ENCODE measurements at places on chromosomes 6 and 20.

GRCh38 chr6:81820980-81821379 is 68.5 kb upstream of the TENT5A start:
- no peak for DNase-seq

DNA sequence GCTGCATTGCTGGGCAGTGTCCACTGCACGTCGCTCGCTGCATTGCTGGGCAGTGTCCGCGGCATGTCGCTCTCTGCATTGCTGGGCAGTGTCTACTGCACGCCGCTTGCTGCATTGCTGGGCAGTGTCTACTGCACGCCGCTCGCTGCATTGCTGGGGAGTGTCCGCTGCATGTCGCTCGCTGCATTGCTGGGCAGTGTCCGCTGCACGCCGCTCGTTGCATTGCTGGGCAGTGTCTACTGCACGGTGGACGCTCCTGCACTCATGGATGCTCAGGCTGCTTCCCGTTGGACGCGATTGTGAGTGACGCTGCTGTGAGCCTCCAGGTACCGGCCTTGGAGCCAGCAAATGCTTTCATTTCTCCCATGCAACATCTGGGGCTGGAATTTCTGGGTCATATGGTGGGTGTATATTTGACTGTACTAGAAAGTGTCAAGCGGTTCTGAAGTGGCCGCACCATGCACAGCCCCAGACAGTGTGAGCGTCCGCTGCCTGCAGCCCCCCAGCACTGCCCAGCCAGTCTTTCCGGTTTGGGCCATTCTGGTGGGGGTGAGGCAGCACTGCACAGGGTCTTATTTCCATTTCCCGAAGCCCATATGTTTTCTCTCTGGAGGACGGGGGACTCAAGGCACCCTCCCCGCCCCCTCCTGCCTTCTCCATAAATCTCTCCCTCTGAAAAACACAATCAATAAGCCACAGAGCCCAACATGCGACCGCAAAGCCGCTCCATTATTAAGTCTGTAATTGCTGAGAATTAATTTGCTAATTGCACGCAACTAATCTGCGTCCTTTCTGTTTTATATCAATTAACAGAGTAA is 97.4 kb downstream of the YTHDF1 start:
- DNase-seq = no peak

DNA sequence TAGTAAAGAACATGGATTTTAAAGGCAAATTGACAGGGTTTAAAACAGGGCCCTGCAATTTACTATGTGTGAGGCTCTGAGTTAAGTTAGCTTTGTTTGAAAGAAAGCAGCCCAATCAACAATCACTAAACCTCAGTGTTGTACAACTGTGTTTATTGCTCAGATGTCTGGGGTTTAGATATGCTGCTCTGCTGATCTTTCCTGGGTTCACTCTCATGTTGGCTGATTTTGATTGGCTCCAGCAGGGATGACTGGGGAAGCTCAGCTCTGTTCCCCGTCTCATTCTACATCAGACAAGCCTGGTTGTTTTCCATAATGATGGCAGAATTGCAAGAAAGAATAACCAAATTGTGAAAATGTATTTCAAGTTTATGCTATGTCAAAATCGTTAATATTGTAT is 10.9 kb downstream of the C6orf58 start:
- DNase-seq = no peak

- DNase-seq = no peak
Measured at GRCh38 chr6:53986165-53986720, 125.0 kb upstream of the MLIP start.

DNA sequence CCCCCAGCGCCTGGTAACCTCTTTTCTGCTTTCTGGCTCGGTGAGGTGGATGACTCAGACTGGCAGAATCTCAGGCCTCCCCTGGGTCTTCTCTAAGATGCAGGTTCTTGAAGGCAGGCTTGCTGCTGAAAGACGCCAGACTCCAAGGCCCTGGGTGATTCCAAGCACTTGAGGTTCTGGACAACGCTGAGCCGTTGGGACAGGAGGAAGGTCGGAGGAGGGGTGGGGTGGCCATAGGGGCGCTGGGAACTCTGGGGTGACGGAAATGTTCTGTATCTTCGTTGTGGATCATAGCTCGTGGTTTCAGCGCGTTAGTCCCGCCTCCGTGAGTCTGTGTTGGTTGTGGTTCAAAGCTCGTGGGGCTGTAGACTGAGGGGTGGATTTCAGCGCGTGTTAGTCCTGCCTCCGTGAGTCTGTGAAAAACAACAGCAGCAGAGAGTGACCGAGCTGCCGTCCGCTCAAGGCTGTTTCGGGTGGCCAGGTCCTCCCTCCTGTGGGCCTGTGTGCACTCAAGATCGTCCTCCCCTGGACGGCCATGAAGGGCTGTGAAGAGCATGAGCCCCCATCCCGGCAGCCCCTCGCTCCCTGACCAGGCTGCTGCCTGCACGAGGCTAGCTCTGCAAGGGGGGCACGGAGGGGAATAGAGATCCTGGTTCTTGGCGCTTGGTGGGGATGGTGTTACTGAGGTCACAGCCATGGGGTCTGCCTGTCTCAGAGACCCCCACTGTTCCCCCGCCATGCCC is 7.7 kb downstream of the NTSR1 start:
- peak; percentile 60 for DNase-seq

- peak; percentile 8 for DNase-seq
Measured at GRCh38 chr6:170053966-170054661, 236.8 kb downstream of the DLL1 start.

DNA sequence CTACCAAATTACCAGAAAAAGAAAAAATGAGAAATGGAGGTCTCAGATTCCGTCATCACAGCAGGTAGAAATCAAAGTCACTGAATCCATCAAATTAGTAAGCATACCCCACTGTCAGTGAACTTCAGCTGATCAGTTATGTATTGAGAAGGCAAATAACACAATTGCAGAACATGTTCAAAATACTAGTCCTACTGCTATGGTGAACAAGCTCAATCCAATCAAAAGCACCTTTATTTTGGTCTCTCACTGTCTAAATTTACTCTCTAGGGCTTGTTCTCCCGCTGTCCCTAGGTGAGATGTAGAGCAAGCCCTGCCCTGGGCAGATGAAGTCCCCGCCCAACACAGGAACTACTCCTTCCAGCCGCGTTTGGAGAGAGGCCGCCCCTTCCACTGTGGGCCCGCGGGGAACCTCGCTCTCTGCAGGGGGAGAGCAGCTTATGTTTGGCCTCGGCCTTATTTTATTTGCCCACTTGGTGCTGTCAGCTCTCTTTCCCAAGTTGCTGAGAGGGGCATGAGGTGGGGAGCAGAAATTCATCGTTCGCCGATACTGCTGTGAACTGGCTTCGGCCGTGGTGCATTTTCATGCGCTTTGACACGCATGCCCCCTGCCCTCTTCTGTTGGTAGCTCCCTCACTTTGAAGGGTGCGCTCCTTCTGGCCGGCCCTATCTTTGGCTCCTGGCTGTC is 14.3 kb upstream of the MAP1LC3A start:
- DNase-seq = no peak

DNA sequence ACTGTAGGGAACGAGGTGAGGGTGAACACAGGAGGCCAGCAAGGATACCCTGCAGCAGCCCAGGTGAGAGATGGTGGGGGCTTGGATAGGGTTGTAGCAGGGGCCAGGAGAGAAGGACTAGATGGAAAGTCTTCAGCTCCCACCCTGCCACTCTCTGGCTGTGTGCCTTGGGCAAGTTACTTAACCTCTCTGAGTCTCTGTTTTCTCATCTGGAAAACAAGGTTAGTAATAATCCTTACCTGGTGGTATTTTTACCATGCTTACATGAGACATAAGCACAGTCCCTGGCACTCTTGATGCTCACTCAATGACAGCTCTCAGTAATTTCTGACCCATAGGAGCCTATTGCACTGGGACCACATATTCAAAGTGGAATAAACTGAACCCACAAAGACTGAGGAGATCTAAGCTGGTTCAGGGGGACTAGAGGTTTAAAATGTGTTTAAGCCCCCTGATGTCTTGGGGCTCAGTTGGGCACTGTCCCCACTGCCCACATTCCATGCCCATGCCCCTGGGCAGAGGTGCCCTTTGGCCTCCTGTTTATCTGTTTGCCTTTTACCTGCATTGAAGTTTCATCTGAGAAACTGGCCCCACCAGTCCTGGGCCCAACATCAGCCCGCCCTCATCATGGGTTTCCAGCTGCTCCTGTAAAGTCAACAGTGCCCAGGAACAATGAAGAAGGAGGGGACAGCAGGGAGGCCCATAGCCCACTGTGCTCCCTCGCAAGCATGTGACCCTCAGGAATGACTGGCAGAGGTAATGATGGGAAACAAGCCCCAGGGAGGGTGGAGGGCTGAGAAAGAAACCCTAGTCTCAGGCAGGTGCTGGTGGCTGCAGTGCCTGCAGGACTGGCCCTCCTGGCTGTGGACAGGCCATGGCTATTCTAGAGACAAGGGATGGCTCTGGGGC is 104.0 kb downstream of the VEGFA start:
- DNase-seq = no peak

DNA sequence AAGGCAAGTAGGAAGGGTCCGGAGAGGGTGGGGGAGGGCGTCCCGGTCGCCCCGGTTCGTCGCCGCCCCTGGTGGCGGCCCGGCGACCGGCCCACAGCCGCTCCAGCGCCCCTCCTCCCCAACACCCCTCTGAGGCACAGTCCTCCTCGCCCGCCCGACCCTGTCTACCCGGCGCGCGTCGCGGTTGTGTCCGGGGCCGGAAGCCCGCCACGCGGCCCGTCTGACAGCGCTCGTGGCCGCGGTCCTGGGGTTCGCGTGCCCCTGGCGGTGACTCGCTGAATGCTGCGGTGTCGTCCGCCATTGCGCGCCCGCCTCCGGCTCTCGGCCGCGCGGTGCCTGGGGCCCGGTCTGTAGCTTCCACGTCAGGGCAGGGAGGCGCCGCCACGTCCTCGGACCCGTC is 335.3 kb upstream of the DEFB115 start:
- peak; percentile 76 for DNase-seq

- no peak for DNase-seq
Measured at GRCh38 chr20:8602389-8603116, 466.3 kb upstream of the PLCB4 start.

DNA sequence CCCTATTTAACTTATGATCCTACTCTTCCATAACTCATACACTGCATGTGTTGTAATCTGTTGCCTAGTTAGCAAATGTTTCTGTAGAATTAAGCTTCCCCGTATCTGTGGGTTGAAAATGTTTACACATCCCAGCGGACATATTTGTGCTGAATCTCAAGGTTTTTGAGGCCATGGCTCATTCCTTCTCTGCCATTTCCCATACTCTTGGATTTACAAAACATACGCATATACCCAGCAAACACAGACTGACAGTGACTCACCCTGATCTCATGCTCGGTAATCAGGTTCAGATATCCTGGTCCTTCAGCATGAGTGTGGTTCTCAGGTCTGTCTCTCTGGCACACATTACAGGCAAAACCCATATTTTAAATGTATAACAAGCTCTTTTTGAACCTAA is 58.7 kb downstream of the AGPAT4 start:
- no peak for DNase-seq

DNA sequence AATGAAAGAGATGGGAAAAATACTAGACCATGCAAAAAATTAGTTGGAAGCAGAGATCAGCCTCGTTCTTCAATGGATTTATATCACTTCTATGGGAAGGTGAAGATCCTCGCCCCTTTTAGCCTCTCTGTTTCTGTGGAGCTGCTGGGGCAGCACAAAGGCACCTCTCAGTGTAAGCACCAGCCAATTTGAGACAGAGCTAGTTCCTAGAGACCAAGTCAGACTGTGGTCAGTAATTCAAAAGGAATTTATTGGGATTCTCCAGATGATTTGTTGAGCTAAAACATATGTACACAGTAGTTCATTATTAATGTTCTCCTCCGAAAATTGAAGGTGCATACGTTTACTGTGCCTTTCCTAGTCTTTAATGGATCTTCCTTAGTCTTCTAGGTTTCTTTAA is 42.4 kb downstream of the SCGN start:
- DNase-seq = no peak

DNA sequence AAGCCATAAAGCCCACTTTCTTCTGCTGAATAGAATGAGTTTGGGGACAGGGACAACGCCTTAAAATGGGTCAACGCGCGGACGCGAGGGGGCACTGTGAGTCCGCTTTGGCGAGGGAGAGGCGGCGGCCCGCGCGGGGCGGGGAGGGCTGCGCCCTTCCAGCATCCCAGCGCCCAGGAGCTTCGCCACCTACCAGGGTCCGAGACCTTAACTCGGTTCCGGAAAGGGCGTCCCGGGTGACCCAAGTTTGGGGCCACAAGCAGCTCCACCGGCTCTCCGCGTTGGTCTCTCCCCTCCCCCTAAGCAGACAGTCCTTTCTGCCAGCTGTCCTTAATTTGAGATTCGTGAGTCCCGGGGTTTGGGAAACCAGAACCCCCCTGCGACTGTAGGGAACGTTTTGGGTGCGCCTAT is 1.8 kb upstream of the SAMD5 start:
- peak; percentile 93 for DNase-seq

DNA sequence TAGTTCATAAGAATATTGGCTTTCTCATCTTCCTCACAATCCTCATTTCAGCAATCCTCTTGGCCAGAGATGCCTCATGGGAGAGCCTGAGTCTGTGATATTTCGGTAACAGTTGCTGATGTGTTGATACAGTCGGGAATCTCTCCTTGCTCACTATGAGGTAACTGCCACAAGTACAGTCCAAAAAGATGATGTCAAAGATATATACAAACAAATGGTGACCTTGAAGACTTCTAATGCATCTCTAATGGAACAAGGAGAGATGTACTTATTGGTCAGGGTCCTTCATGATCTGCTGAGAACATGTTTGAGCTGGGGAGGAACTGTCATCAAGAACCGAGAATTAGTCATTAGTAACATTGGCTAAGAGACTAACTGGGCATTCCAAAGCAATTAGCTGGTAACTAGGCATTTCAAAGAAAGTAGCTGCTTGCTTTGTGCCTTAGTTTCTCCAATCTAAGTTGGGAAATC is 56.1 kb downstream of the FILIP1 start:
- DNase-seq = no peak

DNA sequence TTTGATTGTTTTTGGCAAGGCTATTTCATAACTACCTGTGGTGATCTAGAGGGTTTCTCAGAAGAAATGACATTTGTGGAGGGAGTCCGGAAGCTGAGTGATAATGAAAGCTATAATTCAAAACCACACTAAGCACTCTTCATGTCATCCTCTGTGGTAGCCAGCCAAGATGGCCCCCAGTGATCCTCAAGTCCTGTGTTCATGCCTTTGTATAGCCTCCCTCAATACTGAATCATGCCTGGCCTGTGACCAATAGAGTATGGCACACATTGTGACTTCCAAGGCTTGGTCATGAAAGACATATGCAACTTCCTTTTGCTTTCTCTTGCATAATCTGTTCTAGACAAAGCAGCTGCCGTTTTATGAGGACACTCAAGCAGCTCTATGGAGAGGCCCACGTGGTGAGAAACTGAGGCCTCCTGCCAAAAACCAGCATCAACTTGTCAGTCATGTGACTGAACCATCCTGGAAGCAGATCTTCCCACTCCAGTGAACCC is 12.8 kb upstream of the DNAAF9 start:
- DNase-seq = peak; percentile 64

GRCh38 chr6:25777856-25778649 is 23.5 kb downstream of the SLC17A4 start:
- no peak for DNase-seq

DNA sequence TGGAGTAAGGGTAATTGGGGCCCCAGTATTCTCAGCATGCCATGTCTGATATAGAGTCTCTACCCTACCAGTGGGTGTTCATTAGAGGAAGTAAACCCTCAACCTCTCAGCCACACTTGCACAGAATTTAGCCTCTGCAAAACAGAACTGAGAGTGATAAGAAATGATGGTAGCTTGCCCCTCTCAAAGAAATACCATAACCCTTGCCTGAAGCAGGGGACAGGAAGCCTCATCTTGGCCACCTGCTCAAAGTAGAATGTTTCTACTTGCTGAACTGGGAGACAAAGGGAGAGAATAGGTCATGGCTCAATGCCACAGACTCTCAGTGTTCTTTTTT is 33.7 kb downstream of the SPTLC3 start:
- DNase-seq = no peak
